ENCODE measurements at places on chromosomes 6 and 20. TPM values are rescaled to one million over a fixed set of nuclear protein-coding genes. Genes with fewer than 3 reads are reported as not detected.

Gene COL19A1
- total RNA-seq = not detected

Gene ZC3H12D
- 0.01 TPM for total RNA-seq

Gene ATRN
- 20.0 TPM for total RNA-seq

Gene OR2B6
- not detected for total RNA-seq

Gene LIN28B
- 1.3 TPM for total RNA-seq

Gene TNFRSF6B
- total RNA-seq = 0.37 TPM

Gene ZNF184
- total RNA-seq = 2.4 TPM

Gene SERPINB1
- total RNA-seq = 44.3 TPM

Gene KCNK16
- total RNA-seq = not detected

Gene ADGRF5
- total RNA-seq = not detected

Gene CLVS2
- 0.13 TPM for total RNA-seq

Gene PAK5
- not detected for total RNA-seq

Gene EYS
- 0.11 TPM for total RNA-seq

Gene SGK2
- total RNA-seq = 6.4 TPM

Gene ABHD16B
- not detected for total RNA-seq

Gene OR11A1
- not detected for total RNA-seq

Gene WFDC11
- total RNA-seq = not detected

Gene ADGB
- not detected for total RNA-seq

Gene OTOR
- total RNA-seq = not detected

Gene ROS1
- total RNA-seq = 0.21 TPM

Gene BTN1A1
- not detected for total RNA-seq

Gene ITPR3
- 39.1 TPM for total RNA-seq

Gene TBXT
- total RNA-seq = not detected

Gene FLOT1
- 93.1 TPM for total RNA-seq

Gene HCRTR2
- not detected for total RNA-seq

Gene DEFB132
- total RNA-seq = not detected

Gene CTAGE9
- not detected for total RNA-seq

Gene R3HDML
- total RNA-seq = 0.13 TPM

Gene BTBD9
- 2.2 TPM for total RNA-seq

Gene SLC17A3
- 1.2 TPM for total RNA-seq

Gene MYB
- 0.64 TPM for total RNA-seq

Gene MYCT1
- total RNA-seq = 0.05 TPM

Gene FAM135A
- total RNA-seq = 13.3 TPM

Gene CYP39A1
- 0.07 TPM for total RNA-seq

Gene ILRUN
- total RNA-seq = 31.2 TPM

Gene SPATA25
- 0.30 TPM for total RNA-seq

Gene KLHDC3
- total RNA-seq = 27.7 TPM

Gene APOBEC2
- not detected for total RNA-seq

Gene HCK
- total RNA-seq = 0.05 TPM

Gene HLA-DRB5
- total RNA-seq = not detected
